ENCODE measurements at places on chromosomes 6 and 20. TPM values are rescaled to one million over a fixed set of nuclear protein-coding genes. Genes with fewer than 3 reads are reported as not detected.

PRL gene
- total RNA-seq = not detected

DNA sequence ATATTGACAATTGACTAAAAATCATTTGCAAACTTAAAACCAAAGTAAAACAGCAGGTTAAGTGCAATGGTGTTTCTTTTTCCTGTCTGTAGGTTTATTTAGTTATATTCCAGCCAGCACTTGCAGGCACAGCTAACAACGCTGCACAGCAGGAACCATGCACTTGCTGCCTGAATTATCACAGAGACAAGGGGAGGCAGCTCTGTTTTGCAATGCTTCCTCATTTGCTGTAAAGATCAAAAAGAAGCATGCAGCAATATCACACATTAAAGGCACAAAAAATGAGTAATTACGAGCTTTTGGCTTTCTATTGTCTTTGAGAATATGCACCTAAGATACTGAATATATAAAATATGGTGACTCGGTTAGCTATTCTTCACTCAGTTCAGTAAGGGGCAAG lies 241.9 kb downstream of the EPHA7 start:
- no peak for DNase-seq

DNA sequence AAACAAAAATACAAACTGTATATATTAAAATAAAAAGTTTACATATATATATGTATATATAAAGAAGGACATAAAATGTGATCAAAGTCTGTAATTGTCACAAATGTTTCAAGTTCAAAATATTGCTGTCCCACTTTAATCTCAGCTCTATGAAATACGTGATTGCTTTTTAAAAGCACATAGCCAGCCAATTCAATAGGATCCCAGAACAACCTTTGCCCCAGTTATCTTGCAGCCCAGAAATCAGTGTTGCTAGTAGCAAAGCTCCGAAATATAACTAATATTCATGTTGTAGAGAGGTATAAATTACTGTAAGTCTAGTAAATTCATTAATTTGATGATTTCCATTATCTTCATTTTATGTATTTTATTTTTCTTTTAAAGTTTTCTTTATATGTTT lies 114.6 kb downstream of the ELOVL4 start:
- DNase-seq = no peak

DNA sequence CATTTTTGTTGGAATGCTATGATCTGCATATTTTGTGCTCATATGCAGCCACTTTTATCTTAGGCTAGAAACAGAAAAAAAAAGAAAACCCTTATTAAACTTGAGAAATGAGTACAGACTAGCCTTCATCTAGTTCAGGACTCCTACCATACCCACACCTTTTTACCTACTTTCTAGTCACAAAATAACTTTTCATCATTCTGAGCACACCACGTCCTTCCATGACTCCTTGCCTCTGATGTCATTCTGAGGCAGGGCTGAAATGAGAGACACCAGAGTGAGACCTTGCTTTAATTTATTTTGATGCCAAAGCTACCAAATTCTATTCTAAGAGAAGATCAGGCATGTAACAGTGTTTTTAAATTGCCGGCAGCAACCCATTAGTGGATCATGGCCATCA lies 38.8 kb downstream of the SNX3 start:
- DNase-seq = no peak

DNA sequence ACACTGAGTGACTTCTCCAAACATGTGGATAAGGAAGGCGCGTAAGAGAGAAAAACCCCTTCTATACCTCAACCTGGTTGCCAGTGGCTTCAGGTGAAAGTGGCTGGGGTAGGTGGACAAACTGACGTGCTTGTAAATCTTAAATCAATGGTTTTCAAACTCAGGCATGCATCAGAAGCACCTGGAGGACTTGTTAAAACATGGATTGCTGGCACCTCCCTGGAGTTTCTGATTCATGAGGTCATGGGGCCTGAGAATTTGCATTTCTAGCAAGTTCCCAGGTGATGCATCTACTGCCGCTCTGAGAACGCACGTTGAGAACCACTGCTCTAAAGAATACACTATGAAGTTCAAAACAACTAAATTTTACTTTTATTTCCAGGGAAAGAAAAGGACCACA lies 31.9 kb upstream of the TAB2 start:
- DNase-seq = no peak

GRCh38 chr6:128903715-128904114 lies 20.8 kb downstream of the LAMA2 start:
- no peak for DNase-seq

- DNase-seq = no peak
Measured at GRCh38 chr20:8815208-8815607, 253.7 kb upstream of the PLCB4 start.

CALHM5 gene
- total RNA-seq = 4.1 TPM

- DNase-seq = no peak
Measured at GRCh38 chr6:3654898-3655297, 96.6 kb downstream of the PXDC1 start.

DNA sequence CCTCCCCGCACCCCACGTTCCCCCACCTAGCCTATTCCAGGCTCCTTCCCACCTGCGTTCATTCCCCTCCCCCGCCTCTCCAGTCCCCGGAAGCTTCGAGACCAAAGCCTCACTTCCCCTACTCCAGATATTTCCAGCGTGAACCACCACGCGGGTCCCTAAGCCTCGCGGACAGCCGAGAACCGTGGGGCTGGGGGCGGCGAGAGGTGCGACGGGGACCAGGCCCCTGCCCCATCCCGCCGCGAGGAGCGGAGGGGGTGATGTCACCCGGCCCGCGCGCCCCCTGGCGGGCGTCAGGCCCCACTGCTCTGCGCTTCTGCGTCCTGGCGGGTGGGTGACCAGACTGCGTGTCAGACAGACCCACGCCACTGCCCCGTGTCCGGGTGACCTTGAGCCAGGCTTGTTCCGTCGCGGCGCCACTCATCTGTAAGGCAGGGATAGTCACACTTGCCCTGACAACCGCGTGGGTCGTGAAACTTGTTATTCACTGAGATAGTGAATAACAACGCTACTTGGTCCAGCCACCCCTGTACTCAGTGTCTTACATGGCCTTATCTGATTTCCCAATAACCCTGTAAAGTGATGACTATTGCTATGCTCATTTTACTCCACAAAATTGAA lies 9.0 kb upstream of the HSP90AB1 start:
- peak; percentile 69 for DNase-seq

GRCh38 chr6:4553387-4553786 lies 222.8 kb upstream of the CDYL start:
- no peak for DNase-seq

DNA sequence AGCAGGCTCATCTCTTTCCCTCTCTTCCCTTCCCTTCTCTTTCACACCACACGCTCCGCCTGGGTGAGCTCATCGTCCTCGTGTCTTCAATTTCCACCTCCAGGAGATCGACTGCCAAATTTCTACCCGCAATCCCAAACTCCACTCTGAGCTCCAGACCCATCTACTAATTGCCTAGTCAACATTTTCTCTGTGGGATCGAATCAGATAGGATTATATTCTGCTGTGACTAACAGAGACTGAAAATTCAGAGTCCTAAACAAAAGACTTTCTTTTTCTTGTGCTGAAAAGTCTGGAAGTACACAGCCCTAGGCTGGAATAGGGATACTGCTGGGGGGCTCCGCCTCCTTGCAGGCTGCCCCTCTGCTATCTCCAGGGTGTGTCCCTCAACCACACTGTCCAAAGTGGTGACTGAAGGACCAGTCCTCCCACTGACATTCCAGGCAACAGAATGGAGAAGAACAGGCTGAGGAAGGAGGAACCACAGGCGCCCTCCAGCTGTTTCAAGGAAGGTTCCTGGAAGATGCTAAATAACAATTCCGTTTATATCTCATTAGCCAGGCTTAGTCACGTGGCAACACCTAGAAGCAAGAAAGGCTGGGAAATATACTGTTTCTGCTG lies 5.0 kb upstream of the HSPA12B start:
- peak; percentile 65 for DNase-seq

DNA sequence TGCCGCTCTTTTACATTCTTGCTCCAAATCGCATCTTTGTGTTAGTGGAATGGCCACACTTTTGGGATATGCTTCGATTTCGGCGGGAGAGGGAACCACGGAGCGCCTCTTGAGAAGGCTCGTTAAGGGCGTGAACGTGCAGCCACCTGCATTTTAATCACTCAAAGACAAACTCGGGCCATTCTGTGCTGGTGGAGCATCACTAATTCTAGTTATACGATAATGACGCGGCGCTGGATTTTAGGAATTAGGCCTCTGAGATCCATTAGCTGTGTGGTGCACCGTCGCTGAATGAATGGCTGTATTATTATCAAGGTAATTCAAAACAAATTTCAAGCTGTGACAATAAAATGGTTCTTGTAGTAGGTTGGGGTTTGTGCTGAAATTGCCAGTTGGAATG lies 305.6 kb downstream of the CDH4 start:
- no peak for DNase-seq

GRCh38 chr6:103079867-103080266 lies 1686.4 kb downstream of the GRIK2 start:
- no peak for DNase-seq

GRCh38 chr6:147528511-147529145 lies 20.1 kb downstream of the SAMD5 start:
- no peak for DNase-seq

DNA sequence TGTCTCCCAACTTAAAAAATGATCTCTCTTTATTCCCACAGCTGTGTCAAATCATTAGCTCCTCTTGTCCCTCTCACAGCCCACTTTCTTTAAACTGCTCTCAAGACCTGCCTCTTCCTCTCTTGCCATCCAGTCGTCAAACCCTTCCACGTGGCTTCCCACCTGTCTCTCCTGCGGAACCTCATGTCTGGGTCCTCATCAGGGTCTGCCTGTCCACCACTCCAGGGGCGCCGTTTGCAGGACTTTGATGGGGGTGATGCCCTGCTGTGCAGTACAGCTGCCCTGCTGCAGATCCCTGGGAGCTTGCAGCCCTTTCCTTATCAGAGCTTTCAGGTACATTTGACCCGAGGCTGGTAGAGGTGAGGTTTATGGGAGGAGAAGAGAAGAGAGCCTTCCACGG lies 114.8 kb downstream of the DHX35 start:
- DNase-seq = no peak

- no peak for DNase-seq
Measured at GRCh38 chr6:110075406-110075805, 97.3 kb downstream of the GPR6 start.

- no peak for DNase-seq
Measured at GRCh38 chr6:127121637-127121960, 3.1 kb downstream of the RSPO3 start.

DOK5 gene
- total RNA-seq = not detected

ZNF391 gene
- 3.7 TPM for total RNA-seq

DNA sequence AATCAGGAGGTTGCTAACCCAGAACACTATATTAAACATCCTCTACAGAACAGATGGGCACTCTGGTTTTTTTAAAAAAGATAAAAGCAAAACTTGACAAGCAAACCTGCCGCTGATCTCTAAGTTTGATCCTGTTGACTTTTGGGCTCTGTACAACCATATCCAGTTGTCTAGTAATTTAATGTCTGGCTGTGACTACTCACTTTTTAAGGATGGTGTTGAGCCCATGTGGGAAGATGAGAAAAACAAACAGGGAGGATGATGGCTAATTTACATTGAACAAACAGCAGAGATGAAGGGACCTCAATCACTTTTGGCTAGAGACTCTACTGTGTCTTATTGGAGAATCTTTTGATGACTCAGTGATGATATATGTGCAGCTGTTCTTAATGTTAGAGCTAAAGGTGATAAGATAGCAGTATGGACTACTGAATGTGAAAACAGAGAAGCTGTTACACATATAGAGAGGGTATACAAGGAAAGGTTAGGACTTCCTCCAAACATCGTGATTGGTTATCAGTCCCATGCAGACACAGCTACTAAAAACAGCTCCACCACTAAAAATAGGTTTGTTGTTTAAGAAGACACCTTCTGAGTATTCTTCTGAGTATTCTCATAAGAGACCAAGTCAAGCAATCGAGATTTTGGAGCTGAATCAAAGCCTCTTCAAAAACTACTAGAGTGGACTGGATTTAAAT lies 201.2 kb upstream of the SHLD1 start:
- DNase-seq = no peak

DNA sequence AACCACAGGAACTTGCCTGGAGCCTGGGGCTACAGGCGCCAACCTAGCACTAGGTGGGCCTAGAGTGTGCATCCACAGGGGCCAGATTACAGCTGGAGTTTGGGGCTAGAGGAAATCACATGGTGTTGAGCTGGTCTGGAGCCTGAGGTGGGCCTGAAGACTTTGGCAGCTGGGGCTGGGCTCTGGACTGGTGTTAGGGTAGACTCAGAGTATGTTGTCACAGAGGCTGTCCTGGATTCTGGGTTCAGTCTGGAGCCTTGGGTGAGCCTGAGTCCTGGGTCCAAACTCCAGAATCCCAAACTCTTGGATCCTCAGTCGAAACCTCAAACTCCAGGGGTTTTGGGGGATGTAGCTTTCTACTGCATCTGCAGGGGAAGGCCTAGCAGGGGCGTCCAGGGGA lies 356.7 kb downstream of the FRK start:
- DNase-seq = no peak

DNA sequence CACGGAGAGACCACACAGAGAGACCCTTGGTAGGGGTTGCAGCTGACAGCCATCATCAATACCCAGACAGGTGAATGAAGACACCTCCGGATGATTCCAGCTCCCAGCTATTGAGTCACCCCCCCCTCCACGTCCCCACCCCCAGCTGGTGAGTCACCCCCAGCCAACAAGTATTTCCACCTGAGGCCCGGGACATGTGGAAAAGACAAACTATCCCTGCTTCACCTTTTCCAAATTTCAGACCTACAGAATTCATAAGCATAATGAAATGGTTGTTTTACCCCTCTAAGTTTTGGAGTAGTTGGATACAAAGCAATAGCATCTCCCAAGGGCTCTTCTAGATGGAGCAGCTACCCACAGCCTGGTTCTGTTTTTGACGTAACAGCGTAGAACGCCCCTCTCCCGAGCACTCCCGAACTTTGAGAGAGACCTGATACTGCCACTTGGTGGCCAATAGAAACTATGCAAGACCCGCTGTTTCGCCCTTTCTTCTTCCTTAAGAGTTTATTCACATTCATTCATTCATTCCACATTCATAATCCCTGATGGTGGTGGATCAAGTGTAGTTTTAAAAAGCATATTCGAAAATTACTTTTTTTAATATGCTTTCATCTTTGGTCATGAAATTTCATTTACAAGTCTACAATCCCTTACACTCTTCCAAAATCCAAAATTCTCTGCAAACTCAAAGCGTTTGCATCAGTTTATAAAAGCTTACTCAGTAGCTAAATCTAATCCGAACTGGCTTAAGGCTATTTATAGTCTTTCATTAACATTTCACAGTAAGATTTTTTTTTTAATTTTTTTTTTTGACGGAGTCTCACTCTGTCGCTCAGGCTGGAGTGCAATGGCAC lies 15.1 kb upstream of the PPP1R16B start:
- peak; percentile 41 for DNase-seq

Data from RPMI7951 (cell line).